Upper lobe of left lung (tissue), 6 donors: ENCODE measurements at places on chromosomes 13 and 19. TPM values are rescaled to one million over a fixed set of nuclear protein-coding genes. Genes with fewer than 3 reads are reported as not detected.

WASF3 gene
- total RNA-seq: 19.0 TPM

KIR2DL1 gene
- not detected for total RNA-seq

NLRP4 gene
- not detected for total RNA-seq

IGFL1 gene
- total RNA-seq: not detected

CEBPG gene
- total RNA-seq: 26.4 TPM

SYT3 gene
- total RNA-seq: 1.4 TPM

AKT2 gene
- 59.7 TPM for total RNA-seq

CEACAM6 gene
- total RNA-seq: 140 TPM

SIN3B gene
- total RNA-seq: 55.0 TPM

ANGPTL8 gene
- not detected for total RNA-seq

NLRP7 gene
- not detected for total RNA-seq

KLK14 gene
- total RNA-seq: 1.2 TPM

GRCh38 chr19:570251-570686 is 2.1 kb upstream of the BSG start:
- no peak overlapping the region for H3K27ac ChIP-seq
- DNase-seq: no peak
- H3K4me1 ChIP-seq: peaks cover 34% of the 10 kb centered on the region

- no peak overlapping the region for H3K4me3 ChIP-seq
- H3K27ac ChIP-seq: no peak overlapping the region
- H3K27me3 ChIP-seq: peaks cover 4% of the 10 kb centered on the region
- DNase-seq: no peak
- no peaks in the 10 kb centered on the region for H3K36me3 ChIP-seq
These were observed 5.5 kb downstream of the DLEU7 start for GRCh38 chr13:50838031-50838430.

GRCh38 chr19:10115392-10116084 is 4.0 kb downstream of the P2RY11 start:
- H3K27ac ChIP-seq: no peak overlapping the region
- no peak overlapping the region for H3K4me3 ChIP-seq
- no peaks in the 10 kb centered on the region for H3K27me3 ChIP-seq
- H3K4me1 ChIP-seq: peaks cover 63% of the 10 kb centered on the region
- peak; percentile 82 for DNase-seq
- H3K36me3 ChIP-seq: peaks cover 26% of the 10 kb centered on the region

- no peak for DNase-seq
- H3K4me1 ChIP-seq: no peaks in the 10 kb centered on the region
- H3K4me3 ChIP-seq: no peak overlapping the region
- H3K27ac ChIP-seq: peak overlapping the region; percentile 35
These were observed 17.1 kb downstream of the C19orf47 start for GRCh38 chr19:40331052-40331451.

DNA sequence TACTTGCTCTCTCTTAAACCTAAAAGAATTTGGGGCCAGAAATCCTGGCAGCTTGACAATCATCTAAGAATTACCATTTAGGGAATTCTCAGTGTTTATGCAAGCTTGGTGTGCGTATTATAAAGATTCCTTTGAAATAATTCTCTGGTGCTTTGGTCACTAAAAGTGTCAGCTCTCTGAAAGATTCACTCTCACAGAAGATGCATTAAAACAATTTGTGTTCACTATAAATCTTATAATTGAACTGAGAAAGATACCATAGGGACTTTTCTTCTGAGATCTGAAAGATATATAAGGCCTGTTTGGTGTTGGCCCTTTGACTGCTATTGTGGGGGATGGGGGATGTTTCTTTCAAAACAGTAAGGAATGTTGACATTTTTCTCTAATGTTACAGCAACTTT is 27.3 kb downstream of the EPSTI1 start:
- DNase-seq: no peak
- H3K4me3 ChIP-seq: no peak overlapping the region
- no peaks in the 10 kb centered on the region for H3K27me3 ChIP-seq

GRCh38 chr13:96636001-96636709 is 358.1 kb downstream of the OXGR1 start:
- no peaks in the 10 kb centered on the region for H3K4me1 ChIP-seq
- H3K36me3 ChIP-seq: no peaks in the 10 kb centered on the region
- no peak overlapping the region for H3K27ac ChIP-seq
- H3K27me3 ChIP-seq: no peaks in the 10 kb centered on the region
- DNase-seq: no peak

DNA sequence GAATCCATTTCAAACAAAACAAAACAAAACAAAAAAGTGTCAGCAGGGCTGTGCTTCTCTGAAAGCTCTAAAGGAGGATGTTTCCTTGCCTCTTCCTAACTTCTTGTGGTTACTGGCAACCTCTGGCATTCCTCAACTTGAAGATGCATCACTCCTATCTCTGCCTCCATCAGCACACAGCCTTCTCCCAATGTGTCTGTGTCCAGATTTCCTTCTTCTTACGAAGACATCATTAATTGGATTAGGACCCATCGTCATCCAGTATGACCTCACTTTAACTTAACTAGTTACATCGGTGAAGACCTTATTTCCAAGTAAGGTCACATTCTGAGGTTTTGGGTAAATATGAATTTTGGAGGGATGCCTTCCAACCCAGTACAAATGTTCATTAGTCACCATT is 33.8 kb upstream of the GTF2F2 start:
- DNase-seq: no peak
- H3K4me1 ChIP-seq: no peaks in the 10 kb centered on the region
- no peak overlapping the region for H3K4me3 ChIP-seq
- H3K36me3 ChIP-seq: no peaks in the 10 kb centered on the region
- H3K27ac ChIP-seq: no peak overlapping the region

GRCh38 chr13:65595916-65596315 is 1634.2 kb downstream of the PCDH9 start:
- no peaks in the 10 kb centered on the region for H3K36me3 ChIP-seq
- no peak overlapping the region for H3K4me3 ChIP-seq

- H3K36me3 ChIP-seq: no peaks in the 10 kb centered on the region
- no peaks in the 10 kb centered on the region for H3K27me3 ChIP-seq
These were observed 292.6 kb downstream of the TDRD3 start for GRCh38 chr13:60689571-60689970.

GRCh38 chr13:26502826-26503225 is 54.7 kb upstream of the WASF3 start:
- no peaks in the 10 kb centered on the region for H3K27me3 ChIP-seq
- no peak overlapping the region for H3K4me3 ChIP-seq
- no peaks in the 10 kb centered on the region for H3K36me3 ChIP-seq
- no peaks in the 10 kb centered on the region for H3K4me1 ChIP-seq

GRCh38 chr13:43132257-43132656 is 108.9 kb downstream of the DNAJC15 start:
- no peaks in the 10 kb centered on the region for H3K4me1 ChIP-seq
- no peak overlapping the region for H3K27ac ChIP-seq
- H3K27me3 ChIP-seq: no peaks in the 10 kb centered on the region
- no peaks in the 10 kb centered on the region for H3K36me3 ChIP-seq
- no peak overlapping the region for H3K4me3 ChIP-seq

DNA sequence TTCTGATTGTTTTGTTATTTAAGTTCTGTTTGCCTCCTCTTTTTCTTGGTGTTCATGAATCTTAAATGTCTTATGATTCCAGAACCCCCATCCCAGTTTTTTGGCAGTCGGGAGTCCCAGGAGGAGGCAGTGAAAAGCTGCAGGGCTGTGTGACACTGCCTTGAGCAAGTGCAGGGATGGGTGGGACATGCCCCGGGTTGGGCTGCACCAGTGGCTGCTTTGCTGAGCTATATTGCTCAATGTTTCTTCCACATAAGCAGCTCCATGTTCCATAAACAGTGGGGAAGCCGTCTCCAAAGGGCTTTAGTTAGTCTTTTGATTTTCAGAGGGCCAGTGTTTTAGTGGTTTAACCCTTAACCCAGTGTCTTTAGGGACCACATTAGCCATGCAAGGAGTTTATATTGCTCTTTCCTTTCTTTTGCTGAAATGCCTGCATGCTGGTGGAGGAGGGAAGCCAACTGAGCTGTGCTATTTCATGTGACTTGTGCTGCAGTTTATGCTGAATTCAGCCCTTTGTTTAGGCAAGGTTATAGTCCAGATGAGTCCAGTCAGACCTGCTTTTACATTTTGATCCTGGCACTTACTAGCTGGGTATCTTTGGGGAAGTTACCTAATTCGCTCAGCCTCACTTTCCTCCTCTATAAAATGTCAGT is 13.1 kb downstream of the ATP8A2 start:
- H3K4me3 ChIP-seq: no peak overlapping the region
- H3K27me3 ChIP-seq: no peaks in the 10 kb centered on the region
- no peak for DNase-seq
- H3K4me1 ChIP-seq: no peaks in the 10 kb centered on the region

- no peaks in the 10 kb centered on the region for H3K27me3 ChIP-seq
- peak overlapping the region; percentile 81 for H3K4me3 ChIP-seq
- DNase-seq: no peak
- H3K36me3 ChIP-seq: no peaks in the 10 kb centered on the region
- peak overlapping the region; percentile 96 for H3K27ac ChIP-seq
These were observed 1.4 kb upstream of the RAB20 start for GRCh38 chr13:110562696-110563462.

- H3K36me3 ChIP-seq: no peaks in the 10 kb centered on the region
- H3K4me1 ChIP-seq: no peaks in the 10 kb centered on the region
- no peaks in the 10 kb centered on the region for H3K27me3 ChIP-seq
These were observed 347.9 kb downstream of the FGF9 start for GRCh38 chr13:22018836-22019210.

- H3K4me1 ChIP-seq: no peaks in the 10 kb centered on the region
- H3K36me3 ChIP-seq: no peaks in the 10 kb centered on the region
- no peak for DNase-seq
- H3K4me3 ChIP-seq: no peak overlapping the region
These were observed 232.9 kb upstream of the STARD13 start for GRCh38 chr13:33518452-33518851.

DNA sequence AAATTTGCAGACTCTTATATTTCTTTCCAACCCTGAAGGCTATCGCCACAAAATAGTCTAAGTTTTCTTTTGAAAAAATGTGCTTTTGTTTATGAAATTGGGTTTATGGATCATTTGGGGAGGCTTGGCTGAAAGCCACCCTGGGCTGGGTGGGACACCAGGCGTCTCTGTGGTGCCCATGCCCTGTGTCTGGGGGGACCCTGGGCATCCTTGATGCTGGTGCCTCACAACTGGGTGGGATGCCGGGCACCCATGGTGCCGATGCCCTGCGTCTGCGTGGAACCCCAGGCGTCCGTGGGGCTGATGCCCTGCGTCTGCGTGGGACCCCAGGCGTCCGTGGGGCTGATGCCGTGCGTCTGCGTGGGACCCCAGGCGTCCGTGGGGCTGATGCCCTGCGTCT is 105.0 kb downstream of the RAB20 start:
- H3K36me3 ChIP-seq: peaks cover 5% of the 10 kb centered on the region
- H3K27me3 ChIP-seq: no peaks in the 10 kb centered on the region
- no peak for DNase-seq
- H3K27ac ChIP-seq: no peak overlapping the region

- DNase-seq: no peak
- H3K4me1 ChIP-seq: peaks cover 5% of the 10 kb centered on the region
- H3K27ac ChIP-seq: no peak overlapping the region
- H3K27me3 ChIP-seq: peaks cover 7% of the 10 kb centered on the region
These were observed 152.5 kb upstream of the ZNF536 start for GRCh38 chr19:30219702-30220101.

DNA sequence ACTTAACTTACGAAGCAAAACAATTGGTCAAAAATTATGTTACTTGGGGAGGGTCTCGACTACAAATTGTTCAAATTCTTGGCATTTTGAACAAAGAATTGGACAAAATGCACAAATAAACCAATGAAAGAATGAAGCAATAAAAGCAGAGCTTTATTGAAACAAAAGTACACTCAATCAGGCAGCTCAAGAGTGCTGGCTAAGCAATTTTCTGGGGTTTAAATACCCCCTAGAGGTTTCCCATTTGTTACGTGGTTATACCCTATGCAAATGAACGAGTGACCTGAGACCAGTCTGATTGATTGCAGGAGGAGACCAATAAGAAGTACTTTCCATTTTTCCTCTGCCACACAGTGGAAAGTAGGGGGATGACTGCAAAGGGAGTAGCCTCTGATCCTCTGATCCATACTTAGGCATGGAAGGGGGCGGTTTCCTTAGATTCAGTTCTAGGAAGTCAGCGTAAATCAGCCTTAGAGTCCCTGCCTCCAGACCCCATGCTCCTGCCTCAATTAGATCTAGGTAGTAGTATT is 228.6 kb downstream of the EFNB2 start:
- no peak overlapping the region for H3K27ac ChIP-seq
- H3K36me3 ChIP-seq: no peaks in the 10 kb centered on the region
- no peak for DNase-seq
- no peaks in the 10 kb centered on the region for H3K4me1 ChIP-seq
- no peak overlapping the region for H3K4me3 ChIP-seq

DNA sequence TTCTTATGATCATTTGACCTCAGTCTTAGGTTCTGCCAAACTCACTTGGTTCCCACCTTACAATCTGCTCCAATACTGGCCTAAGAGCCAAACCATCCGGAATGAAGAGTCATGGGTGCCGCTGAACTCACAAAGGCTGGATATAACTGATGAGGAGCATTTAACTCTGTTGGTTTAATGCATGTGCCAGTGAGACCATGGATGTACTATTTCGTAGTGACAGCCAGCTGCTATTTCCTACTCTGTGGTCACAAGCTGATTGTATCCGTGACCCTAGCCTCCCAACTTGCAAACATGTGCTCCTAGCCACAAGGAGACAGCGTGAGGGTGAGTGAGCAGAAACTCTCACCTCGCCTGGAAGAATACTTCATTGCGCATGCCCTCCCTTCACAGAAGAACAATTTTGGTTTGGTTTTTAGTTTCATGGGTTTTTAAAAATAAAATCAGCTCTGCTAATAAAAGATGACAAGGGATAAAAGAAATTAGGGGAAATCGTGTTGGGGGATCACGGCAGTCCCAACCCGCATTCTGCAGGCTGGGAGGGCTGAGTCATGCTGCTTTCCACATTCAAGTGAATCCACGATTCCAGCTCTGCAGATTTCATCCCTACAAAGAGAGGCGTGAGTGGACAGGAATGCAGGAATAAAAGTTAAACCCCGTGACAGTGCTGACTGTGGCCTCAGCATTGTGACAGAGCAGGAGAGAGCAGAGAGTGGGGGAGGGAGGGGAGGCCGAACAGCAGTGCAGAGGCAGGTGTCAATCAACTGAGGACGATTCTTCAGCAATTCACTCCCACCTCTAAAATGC is 66.8 kb upstream of the RAP2A start:
- no peaks in the 10 kb centered on the region for H3K27me3 ChIP-seq
- H3K4me3 ChIP-seq: peak overlapping the region; percentile 7
- peak; percentile 37 for DNase-seq

GRCh38 chr13:52128714-52129700 is at the start of gene NEK5:
Gene NEK5 (minus strand): TSS chr13:52129073. CDS start chr13:52127482, 1,591 bp downstream.
- DNase-seq: peak; percentile 95
- H3K36me3 ChIP-seq: peaks cover 31% of the 10 kb centered on the region
- peak within 1 kb of the TSS; percentile 71 for H3K4me3 ChIP-seq

GRCh38 chr13:40665126-40666044 is 1.1 kb downstream of the FOXO1 start:
- DNase-seq: peak; percentile 92
- H3K27me3 ChIP-seq: no peaks in the 10 kb centered on the region
- peak overlapping the region; percentile 99 for H3K27ac ChIP-seq
- peaks cover 27% of the 10 kb centered on the region for H3K4me1 ChIP-seq
- peak overlapping the region; percentile 75 for H3K4me3 ChIP-seq

DNA sequence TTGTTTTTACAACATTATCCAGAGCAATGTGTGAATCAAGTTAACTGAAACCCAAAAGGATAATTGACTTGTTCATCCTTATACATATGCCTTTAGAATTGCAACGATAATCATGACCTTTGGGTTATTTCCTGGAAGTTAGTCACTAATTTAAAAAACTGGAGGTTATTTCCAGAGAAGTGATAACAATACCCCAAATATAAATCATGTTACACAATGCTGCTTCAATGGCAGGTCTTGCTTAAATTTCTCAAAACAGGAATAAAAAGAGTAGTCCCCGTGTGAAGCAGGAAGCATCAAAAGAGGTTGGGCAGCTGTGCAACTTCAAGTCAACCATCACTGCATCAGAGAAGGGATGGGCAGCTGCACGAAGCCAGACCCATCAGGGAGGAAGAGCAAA is 134.4 kb downstream of the EFNB2 start:
- no peak overlapping the region for H3K4me3 ChIP-seq
- no peak overlapping the region for H3K27ac ChIP-seq
- DNase-seq: no peak
